ENCODE measurements at places on chromosomes 4 and X.

DNA sequence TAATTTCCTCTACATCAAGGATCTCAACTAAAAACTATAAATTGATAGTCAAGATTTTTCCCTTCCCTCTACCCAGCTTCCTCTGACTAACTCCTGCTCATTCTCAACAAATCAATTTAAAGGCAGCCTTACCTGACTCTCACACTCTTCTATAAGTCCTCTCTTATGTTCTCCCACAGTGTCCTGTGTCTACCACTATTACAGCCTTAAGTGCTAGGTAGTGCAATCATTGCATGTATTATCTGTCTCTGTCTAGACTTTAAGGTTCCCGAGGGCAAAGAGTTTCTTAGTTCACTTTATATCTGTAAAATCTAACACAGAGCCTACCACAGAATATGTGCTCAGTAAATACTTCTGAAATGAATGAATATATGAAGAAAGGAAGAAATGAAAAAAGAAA lies 123.7 kb downstream of the BTC start:
- no peak for DNase-seq

GRCh38 chr4:26964512-26964911 lies 103.9 kb downstream of the STIM2 start:
- no peak for DNase-seq

- DNase-seq = no peak
These were observed 32.9 kb downstream of the SETD7 start for GRCh38 chr4:139523076-139523475.

- no peak for DNase-seq
These were observed 4.7 kb upstream of the AWAT2 start for GRCh38 chrX:70054391-70054790.

DNA sequence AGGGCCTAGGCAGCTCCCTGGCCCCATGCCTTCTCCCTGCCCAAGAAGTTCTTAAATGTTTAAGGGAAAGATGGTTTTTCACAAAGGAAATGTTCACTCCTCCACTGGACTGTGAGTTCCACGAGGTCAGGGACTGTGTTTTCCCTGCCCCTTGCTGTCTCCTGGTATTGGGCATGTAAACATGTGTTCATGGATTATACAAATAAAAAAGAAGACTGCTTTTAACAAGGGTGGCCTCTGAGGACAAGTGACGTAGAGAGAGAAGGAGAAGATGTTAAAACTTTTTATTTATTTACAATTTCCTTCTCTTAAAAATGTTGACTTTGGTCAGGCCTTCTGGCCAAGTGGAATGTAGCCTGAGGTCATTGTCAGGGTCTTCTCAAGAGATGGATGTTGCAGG lies 66.0 kb downstream of the FHDC1 start:
- no peak for DNase-seq

DNA sequence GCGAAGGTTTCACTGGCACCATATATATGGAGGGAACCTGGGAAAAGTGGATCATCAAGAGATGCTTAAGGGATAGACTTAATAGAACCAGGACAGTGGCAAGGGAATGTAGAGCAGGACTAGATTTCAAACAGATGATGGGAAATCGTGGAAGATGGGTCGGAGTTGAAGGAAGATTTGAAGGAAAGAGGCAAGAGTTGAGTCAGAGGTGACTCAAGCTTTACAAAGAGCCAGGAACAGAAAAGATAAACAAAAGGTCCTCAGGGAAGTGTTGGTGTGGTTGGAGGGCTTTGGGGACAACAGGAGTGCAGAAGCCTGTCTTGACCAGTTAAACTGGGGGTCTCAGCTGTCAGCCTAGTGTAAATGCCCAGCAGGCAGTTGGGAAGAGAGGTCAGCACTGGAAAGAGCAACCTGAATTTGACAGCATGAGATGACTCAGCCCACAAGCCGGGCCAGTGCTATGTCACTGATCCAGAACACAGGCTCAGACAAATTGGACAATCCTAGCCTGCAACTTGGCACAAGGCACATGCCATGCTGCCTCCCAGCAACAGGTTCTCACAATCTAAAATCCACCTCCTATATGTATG lies 230.5 kb downstream of the IDS start:
- no peak for DNase-seq

DNA sequence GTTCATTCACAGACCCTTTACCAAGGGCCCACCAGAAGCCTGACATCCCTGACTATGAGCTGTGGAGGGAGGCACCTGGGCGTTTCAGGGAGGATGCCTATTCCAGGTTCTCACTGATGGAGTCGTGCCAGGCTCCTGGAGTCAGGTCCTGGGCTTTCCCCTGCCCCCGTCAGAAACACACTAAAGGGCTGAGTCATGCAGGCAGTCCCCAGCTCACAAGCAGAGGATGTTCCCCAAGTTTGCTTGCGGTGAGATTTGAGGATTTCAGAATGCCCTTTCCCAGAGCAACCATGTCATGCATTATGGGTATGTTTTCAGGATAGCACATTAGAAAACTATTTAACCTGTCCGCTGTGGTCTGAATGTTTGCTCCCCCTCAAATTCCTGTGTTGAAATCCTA lies 45.2 kb downstream of the FHDC1 start:
- no peak for DNase-seq

DNA sequence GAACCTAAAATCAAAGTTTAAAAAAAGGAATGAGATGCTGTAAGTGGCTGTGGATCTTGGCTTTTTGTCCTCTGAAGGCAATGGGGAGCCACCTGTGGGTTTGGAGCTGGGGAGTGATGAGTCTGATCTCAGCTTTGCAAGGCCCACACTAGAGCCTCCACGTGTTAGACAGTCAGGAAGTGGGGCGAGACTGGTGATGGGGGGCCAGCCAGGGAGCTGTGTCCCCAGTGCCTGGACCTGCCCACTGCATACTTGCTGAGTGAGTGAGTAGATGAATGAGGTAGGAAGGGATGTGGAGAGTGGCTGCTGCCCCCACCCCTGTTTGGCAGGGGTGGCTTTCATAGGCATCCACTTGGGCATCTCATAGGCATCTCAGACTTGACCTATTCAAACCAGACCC lies 84.0 kb downstream of the NHSL2 start:
- no peak for DNase-seq

- DNase-seq = no peak
These were observed 41.5 kb downstream of the CLCN4 start for GRCh38 chrX:10198254-10198653.

GRCh38 chr4:117700111-117700892 lies 334.0 kb upstream of the NDST3 start:
- DNase-seq = no peak

DNA sequence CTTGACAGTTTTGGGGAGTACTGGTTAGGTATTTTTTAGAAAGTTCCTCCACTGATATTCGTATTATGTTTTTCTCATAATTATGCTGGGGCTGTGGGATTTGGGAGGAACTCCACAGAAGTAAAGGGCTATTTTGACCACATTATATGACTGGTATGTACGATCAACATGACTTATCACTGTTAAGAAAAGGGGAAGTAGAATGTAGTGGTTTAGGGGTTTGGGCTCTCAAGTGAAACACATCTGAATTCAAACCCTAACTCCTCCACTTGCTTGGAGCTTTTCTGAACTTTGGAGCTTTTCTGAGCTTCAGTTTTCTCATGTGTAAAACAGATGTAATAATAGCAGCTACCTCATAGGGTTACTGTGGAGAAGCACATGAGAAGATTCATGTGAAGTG lies 96.4 kb upstream of the C1GALT1C1 start:
- no peak for DNase-seq

- no peak for DNase-seq
These were observed 14.6 kb downstream of the USP11 start for GRCh38 chrX:47247206-47247998.

- no peak for DNase-seq
These were observed 91.7 kb downstream of the CORIN start for GRCh38 chr4:47746122-47746521.

DNA sequence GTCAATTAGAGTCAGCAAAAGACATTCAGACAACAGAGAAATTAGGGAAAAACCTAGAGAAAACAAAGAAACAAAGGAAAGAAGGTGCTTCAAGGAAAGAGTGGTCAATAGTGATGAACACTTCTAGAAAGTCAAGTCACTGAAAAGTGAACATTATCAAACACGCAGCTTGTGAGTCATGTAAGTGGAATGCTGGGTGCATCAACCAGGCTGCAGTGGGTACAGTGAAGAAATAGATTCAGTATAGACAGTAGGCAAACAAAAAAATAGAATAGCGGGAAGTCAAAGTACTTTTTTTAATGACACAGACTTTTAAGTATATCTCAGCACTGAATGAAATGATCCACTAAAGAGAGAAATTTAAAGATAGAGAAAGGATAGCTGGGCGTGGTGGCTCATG lies 245.8 kb downstream of the ARHGAP24 start:
- no peak for DNase-seq

DNA sequence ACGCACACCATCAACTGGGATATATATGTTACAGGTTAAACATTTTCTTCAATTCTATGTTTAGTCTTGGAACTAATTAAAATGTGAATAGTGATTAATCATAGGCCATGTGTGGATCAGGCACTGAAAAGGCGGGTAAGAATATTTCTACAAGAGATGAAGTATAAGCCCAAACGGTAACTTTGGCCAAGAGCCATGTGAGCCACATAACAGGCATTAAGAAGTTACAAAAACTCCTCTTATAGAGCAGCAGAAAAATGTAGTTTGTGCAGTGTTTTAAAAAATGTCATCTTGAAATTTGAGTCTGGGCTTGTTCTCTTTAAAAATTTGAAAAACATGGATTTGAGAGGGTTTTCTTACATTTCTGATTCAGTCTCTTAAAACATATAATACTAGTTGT lies 521.8 kb upstream of the DIPK2B start:
- no peak for DNase-seq

DNA sequence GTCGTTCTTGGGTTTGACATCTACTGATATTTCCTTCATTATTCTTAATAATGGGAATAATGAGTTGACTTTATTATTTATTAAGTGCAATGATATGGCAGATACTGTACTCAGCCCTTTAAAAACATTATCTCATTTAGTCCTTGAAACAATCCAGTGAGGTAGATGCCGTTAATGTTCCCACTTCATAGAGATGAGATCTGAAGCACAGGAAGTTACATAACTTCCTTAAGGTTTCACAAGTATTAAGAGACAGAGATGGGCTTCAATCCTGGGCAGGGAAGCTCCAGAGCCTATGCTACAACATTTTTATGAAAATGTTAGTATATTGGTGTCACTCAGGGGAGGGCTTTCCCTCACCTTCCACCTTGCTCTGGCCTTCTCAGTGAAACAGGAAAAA lies 9.7 kb upstream of the KLHL13 start:
- no peak for DNase-seq

DNA sequence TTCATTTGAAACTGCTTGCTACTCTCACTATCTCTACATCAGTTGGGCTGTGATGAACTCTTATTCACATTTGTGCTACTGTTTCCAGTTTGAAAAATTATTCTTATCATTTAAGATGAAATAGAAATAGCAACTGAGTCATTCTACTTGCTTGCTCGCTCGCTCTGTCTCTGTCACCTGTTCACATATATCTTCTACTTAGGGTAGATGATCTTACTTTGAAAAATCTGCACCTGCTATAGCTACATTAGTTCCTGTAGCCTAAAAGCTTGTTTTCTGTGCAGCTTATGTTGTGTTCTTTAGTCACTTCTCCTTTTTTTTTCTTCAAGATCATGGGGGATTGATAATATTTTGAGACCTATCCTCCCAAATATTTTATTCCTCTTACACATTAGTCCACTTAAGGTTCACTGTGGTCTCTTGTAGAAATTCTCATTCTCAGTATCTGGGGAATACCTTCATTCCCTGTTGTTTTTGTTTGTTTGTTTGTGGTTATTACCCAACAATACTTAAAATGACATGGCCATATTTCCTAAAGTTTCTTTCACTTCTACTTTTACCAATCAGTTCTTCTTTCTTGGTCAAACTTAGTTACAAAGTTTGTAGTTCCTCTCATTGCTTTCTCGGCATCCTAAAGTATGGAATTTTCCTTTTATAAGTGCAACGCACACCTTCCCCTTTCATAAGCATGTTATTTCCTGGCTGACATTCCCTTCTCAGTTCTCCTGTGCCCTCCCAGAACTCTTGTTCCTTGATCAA lies 36.5 kb downstream of the CLCN5 start:
- DNase-seq = no peak

DNA sequence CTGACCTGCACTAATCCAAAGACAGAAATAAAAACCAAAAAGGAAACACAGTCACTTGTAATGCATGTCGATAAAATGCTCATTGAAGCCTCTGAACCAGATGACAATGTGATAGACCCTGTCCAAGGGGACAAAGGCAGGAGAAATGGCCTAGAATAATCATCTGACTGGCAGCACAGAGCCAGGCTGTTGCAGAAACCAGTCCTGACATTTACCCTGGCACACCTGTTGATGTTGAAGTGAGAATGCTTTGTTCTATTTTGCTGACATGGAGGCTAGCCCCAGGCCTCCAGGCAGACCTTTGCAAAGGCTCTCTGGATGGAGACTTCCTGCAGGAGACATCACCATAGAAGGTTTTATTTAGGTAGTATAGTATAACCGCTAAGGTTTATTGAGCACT lies 41.0 kb downstream of the TFDP3 start:
- DNase-seq = no peak

DNA sequence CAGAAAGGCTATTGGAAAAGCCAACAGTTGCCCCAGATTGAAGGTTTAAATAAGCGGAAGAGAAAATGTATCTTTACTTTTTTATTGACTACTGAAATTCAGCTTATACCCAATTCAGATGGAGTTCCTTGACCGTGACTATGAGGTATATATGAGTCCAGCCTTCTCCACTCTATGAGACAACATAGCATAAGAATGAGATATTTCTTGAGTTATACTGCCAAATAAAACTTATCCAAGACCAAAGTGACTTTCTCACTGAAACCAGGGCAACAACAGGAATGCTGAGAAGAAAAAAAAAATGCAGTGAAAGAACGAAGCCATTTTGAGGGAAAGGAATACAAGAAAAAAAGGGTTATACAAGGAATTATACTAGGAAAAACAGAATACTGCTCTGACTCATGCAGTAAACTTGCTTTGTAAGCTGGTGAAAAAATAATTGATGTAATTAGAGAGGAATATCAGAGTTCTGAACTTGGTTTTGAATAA lies 16.3 kb upstream of the PDK3 start:
- DNase-seq = no peak

DNA sequence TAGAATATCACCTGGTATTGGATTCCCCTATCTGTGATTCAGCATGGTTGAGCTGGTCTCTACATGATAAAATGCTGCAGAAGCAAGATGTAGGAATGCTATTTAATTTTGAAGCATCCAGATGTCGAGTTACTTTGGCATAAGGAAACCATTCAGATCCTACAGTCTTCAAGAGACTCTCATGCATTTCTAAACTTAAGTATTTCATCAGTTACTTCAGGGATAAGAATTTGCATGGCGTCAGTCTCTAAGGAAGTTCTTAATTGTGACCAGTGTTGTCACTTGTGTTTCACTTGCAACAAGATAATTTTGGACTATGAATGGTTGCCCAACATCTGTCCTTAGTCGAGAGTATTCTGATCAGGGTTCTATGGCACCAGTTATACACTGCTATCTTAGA lies 192.4 kb downstream of the CCNG2 start:
- DNase-seq = no peak

DNA sequence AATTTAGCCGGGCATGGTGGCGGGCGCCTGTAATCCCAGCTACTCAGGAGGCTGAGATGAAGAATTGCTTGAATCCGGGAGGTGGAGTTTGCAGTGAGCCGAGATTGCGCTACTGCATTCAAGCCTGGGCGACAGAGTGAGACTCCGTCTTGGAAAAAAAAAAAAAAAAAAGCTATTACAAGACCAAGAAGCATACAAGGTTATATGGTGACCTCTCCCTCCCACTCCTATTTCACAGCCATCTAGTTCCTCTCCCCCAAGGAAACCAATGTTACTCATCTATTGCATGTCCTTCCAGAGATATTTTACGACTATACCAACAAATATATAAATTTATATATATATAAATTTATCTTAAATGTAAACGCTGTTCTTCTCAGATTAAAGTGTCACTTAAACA lies 3.2 kb downstream of the SLC9A7 start:
- DNase-seq = no peak

GRCh38 chrX:141989815-141990214 lies 86.1 kb downstream of the MAGEC1 start:
- no peak for DNase-seq

Data from endothelial cell (in vitro differentiated cells).